Esophagus squamous epithelium (tissue), 5 donors: ENCODE measurements at places on chromosomes 7 and 10. TPM values are rescaled to one million over a fixed set of nuclear protein-coding genes. Genes with fewer than 3 reads are reported as not detected.

MEOX2 gene
- total RNA-seq, result 0.19 TPM

CHAT gene
- total RNA-seq, result not detected

CTAGE4 gene
- total RNA-seq, result 5.0 TPM

ASB10 gene
- not detected for total RNA-seq

TBXAS1 gene
- total RNA-seq, result 23.8 TPM

- H3K27ac ChIP-seq, result no peak overlapping the region
- no peak overlapping the region for H3K4me3 ChIP-seq
- no peak for DNase-seq
- no peaks in the 10 kb centered on the region for H3K27me3 ChIP-seq
- H3K36me3 ChIP-seq, result no peaks in the 10 kb centered on the region
Observed at GRCh38 chr10:128373071-128373749, 247.0 kb upstream of the MKI67 start.

DNA sequence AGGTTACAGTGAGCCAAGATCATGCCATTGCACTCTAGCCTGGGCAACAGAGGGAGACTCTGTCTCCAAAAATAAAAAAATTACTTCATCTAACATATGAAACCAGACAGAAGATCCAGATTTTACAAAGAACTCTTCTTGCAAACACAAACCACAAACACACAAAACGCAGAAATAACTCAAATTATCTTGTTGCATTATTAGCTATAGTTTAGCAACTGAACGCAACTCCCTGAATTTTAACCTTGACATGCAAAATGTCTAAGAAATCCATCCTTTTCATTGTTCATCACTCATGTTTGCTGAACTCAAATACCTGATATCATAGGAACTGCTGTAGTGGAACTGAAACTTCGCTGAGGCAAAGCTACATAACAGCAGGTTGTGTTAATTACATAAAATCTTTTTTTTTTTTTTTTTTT is 64.1 kb downstream of the MICU1 start:
- H3K27me3 ChIP-seq, result no peaks in the 10 kb centered on the region
- H3K36me3 ChIP-seq, result peaks cover 80% of the 10 kb centered on the region
- H3K4me1 ChIP-seq, result no peaks in the 10 kb centered on the region
- H3K4me3 ChIP-seq, result no peak overlapping the region
- H3K27ac ChIP-seq, result no peak overlapping the region

DNA sequence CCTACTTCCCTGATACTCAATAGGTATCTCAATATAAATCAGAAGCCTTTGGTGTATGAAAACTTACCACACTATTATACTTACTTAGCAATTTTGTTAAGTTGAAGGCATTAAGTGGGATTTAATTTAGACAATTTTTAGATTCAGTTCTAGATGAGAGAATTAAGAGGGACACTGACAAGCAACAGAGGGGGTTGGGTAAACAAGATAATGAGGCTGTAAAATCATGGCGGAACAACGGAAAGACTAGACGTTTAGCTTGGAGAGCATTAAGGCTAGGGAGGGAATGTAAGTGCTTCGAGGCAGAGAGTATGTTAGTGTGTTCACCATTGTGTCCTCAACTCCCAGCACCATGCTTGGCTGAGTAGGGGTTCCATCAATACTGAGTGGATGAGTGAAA is 71.3 kb downstream of the DENND11 start:
- H3K4me3 ChIP-seq, result no peak overlapping the region
- peaks cover 40% of the 10 kb centered on the region for H3K36me3 ChIP-seq
- no peak overlapping the region for H3K27ac ChIP-seq

DNA sequence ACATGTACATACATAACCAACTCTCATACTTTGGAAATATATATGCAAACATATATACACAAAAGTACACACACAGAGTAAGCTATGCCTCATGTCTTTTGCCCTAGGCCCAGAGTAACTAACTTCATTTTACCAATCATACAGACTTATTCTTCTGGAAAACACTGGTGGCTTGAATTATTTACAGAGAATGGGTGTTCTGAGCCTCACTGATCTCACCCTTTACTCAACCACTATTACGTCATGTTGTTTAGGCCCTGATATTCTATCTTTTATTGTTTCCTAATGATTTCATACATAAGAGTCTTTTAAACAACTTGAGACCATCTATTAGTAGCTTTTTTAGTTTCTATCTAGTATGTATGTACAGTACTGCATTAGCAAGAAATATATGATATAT is 43.0 kb downstream of the ANK3 start:
- no peaks in the 10 kb centered on the region for H3K27me3 ChIP-seq
- no peak for DNase-seq
- no peaks in the 10 kb centered on the region for H3K4me1 ChIP-seq
- H3K36me3 ChIP-seq, result no peaks in the 10 kb centered on the region
- H3K4me3 ChIP-seq, result no peak overlapping the region
- H3K27ac ChIP-seq, result no peak overlapping the region
